ENCODE measurements at places on chromosomes 2 and 18. TPM values are rescaled to one million over a fixed set of nuclear protein-coding genes. Genes with fewer than 3 reads are reported as not detected.

EVX2 gene
- not detected for total RNA-seq

GRCh38 chr2:149070681-149071320 is 32.3 kb downstream of the LYPD6B start:
- no peak for ATAC-seq

DNA sequence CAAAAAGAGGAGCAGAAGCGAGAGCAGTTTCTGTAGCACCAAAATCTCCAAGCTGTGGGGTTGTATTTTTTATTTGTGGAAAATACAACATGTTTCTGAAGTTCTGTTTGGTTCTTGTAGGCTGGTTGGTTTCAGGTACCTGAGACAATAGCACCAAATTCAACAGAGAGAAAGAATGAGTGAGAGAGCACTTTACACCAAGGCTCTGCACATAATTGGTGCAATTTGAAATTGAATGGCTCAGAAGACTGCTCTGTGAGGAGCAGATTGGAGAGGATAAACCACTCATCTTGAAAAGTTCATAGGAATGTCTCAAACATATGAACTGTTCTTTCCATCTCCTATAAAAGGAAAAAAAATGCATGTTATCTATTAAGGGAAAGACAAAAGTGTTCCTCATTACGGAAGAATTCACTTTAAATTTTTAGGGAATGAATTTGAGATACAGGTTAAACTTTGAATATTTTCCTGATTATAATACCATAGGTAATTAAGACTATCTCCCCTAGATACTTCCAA is 175.1 kb downstream of the ATAD2B start:
- no peak for ATAC-seq

ZSWIM2 gene
- total RNA-seq: not detected

GRCh38 chr2:10721396-10722251 is at the start of gene ATP6V1C2:
ATP6V1C2 (plus strand) TSS chr2:10721630; CDS start chr2:10722850, 1,220 bp downstream.
- ATAC-seq: peak; percentile 72

DNA sequence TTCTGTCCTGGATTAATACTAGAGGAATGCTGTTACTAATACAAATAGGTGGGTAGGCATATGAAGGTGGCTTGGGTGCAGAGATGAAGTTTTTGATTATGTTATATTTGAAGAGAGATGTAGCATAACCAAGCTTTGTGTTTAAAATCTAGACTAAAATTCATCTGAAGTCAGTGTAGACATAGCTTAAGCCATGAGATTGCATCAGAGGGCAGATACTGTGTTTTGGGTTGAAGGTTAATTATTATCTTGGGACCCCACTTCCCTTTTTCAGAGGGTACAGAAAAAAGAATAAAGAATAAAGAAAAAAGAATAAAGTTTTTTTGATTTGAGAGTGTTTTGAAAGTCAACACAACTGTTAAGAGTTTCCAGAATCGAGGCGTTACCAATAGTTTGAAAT is 13.0 kb downstream of the PPM1B start:
- no peak for ATAC-seq

GRCh38 chr2:18154259-18154658 is 275.8 kb downstream of the KCNS3 start:
- no peak for ATAC-seq

- no peak for ATAC-seq
Measured at GRCh38 chr2:95044601-95045000, 19.1 kb downstream of the MAL start.

GRCh38 chr18:56283316-56283715 is 355.1 kb downstream of the TXNL1 start:
- ATAC-seq: no peak

GDF7 gene
- total RNA-seq: 0.02 TPM

GRCh38 chr2:145841973-145842372 is 1322.1 kb upstream of the ZEB2 start:
- no peak for ATAC-seq

DNA sequence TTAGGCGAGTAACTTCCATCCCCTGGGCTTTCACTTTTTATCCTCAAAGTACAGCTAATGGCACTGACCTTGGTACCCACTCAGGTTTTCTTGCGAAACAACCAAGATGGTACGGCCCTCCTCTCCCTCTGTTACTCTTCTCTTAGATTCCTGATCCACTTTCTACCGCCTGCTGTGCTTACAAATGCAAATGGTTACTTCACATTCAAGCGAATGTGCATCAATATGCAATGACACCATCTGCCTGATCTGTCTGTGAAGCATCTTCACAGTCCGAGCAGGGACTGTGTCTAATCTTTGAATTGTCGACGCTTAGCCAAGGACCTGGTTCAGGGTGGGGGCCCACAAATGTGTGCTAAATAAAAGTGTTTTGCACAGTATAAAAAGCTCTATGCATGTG is 112.2 kb downstream of the TRIB2 start:
- no peak for ATAC-seq

DNA sequence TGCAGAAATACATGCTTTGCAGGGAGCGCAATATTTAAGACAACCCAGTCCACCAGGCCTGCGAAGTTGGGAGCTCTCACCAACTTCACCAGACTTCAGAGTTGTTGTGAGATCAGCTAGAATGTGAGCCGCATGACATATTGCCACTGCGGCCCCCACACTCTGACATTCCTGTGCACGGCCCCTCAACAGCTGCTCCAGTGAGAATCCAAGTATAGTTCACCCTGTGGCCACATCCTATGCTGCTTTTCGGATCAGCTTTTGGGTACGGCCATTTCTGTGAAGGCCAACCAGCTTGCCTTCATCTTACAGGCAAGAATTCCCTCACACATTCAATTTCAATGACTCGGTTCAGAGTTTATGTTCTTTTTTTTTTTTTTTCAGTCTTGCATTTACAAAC is 177.8 kb downstream of the SOX11 start:
- ATAC-seq: no peak

AQP12B gene
- not detected for total RNA-seq

DNA sequence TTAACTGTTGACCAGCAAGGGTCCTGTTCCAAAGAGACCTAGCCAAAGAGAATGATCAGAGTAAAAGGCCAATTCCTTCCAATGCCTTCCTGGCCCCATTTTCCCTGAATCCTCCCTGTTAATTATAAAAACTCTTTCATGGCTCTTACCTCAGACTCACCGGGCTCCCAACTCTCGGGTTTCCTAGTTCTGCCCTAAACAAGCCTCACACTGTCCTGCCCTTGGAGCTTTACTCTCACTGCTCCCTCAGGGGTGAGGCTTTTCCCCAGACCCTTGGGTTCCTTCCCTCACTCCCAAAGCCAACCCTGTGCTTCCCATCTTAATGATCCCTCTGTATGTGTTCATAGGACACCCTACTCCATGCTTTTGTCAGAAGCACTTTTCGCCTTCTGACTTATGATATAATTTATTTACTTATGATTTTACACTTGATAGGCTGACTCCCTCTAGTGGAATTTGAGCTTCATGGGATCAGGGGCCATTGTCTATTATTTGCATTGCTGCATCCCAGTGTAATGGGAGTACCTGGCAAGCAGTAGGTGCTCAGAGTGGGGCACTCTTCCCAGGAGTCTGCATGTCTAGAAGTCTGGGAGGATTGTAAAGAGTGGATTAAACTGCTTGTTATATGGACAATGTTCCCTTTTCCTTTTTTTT is 29.9 kb upstream of the ZNG1B start:
- no peak for ATAC-seq

DNA sequence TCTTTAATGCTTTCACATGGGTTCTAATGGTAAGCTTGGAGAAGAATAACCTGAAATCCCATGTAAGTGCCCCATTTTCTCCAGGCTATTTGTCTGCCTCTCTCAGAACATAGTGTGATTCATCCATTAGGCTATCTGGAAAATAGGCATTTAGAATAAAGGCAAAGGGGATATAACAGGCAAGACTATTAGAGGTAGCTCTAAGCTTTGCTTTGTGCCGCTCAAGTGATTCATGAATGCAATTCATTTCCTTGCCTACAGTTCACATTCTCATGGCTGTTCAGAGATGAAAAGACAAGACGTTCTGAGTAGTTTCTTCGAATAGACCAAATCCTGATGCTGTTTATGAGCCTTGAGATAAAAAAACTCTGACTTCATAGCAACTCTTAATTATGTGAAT is 101.7 kb downstream of the ANKRD44 start:
- ATAC-seq: no peak

CABYR gene
- total RNA-seq: 5.2 TPM

DNA sequence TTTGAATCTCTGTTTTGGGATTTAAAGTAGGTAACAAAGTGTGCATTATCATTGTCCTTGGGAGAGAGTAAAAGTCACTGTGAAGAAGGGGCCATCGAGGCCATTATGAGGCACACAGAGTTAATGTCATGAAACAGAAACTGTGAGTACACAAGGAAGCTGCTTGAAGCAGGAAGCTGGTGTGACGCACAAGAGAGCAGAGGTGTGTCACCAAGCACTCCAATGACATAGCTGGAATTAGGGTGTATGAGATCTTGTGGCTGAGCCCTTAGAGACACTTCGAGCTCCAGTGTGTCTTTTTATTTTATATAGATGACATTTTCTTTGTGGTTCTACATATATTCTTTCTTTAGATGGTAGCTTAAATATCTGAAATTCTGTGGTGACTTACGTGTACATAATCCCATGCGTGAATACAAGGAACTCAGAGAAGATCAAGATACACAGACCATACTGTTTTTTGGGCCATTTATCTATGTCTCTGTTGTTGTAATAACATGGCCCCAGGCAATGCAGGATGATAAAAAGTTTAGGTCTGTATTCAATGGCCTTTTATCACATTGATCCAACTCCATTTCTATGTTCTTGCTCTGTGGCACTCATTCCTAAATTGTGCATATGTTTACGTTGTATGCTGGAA is 164.7 kb upstream of the FAM98A start:
- no peak for ATAC-seq

DNA sequence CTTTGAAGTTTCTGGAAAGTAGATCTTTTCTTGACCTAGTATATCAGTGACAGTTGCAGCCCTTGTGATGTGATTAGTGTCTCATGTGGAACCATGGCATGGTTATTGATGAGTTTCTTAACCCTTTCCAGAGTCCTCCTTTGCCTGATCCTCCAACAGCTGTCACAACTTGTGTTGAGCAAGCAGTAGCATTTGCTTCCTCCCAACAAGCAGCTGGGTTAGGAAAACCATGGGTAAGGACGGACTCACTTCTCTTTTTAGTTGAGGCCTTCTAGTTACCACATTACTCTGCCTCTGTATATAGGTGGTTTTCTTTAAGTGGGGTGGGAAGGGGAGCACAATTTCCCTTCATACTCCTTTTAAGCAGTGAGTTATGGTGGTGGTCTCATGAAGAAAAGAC is 96.3 kb downstream of the XRCC5 start:
- ATAC-seq: no peak

- ATAC-seq: no peak
Measured at GRCh38 chr18:10497206-10497749, 28.5 kb upstream of the NAPG start.

- ATAC-seq: no peak
Measured at GRCh38 chr18:53798516-53798915, 426.0 kb downstream of the MBD2 start.

- no peak for ATAC-seq
Measured at GRCh38 chr2:8863331-8863953, 26.0 kb upstream of the KIDINS220 start.

GRCh38 chr2:69253611-69254301 is 133.3 kb downstream of the GFPT1 start:
- ATAC-seq: no peak

- ATAC-seq: no peak
Measured at GRCh38 chr2:224799691-224800090, 83.5 kb upstream of the CCDC195 start.

DNA sequence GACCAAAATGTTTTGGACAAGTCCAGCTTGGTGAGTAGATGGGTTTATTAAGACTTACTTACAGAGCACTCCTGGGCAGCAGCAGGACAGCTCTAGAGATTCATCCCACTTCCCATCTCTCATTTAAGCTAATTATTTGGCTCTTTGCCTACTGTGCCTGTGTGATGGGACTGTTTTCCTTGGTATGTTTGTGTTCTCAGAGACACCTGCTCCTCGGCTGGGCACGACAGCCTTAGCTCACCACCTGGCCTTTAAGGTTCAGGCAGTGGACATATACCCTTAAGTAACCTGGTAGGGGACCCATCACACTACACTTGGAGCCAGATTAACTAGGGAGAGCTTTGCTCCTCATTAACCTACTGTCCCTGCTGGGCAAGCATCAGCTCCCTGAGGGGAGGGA is 41.7 kb upstream of the EFEMP1 start:
- no peak for ATAC-seq

GRCh38 chr2:229523663-229524062 is 190.7 kb downstream of the DNER start:
- no peak for ATAC-seq

- no peak for ATAC-seq
Measured at GRCh38 chr2:176446718-176447414, 177.6 kb downstream of the MTX2 start.

RESP18 gene
- not detected for total RNA-seq

GRCh38 chr2:196074631-196075030 is 6.0 kb upstream of the DNAH7 start:
- ATAC-seq: no peak

DNA sequence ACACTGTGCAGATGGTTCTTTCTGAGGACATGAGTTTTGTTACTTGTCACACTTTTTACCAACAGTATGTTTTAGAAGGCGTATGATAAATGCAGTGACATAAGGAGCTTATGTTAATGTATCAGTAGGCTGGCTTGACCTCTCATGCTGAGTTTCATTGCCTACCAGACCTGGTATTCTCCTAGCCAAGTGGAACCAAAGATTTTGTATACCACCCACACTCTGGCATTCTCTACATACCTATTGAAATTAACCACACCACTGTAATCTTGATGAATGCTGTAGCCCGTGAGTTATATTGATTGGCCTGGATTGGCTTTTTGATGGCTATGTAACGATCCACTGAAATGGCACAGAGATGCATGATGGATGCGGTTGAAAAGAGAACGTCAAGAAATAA is 11.4 kb downstream of the HTR2B start:
- ATAC-seq: no peak

- ATAC-seq: no peak
Measured at GRCh38 chr18:42192251-42193248, 237.5 kb downstream of the PIK3C3 start.

GRCh38 chr18:32289483-32290075 is 99.7 kb downstream of the MEP1B start:
- ATAC-seq: peak; percentile 56

DNA sequence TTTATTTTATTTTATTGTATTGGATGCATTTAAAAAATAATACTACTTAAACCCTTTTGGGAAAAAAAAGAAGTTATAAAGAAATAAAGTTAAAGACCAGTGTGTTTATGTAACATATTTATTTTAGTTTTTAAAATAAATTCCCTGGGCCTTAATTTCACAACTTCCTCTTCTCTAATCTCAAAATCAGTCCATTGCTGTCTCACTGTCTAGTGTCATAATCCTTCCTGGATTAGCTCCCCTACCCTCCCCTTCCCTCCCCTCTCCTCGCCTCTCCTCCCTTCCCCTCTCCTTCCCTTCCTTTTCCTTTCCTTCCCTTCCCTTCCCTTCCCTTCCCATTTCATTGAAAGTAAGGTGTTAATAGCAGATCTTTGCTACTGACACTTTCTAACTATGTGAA is 40.3 kb upstream of the ZEB2 start:
- ATAC-seq: no peak

DNA sequence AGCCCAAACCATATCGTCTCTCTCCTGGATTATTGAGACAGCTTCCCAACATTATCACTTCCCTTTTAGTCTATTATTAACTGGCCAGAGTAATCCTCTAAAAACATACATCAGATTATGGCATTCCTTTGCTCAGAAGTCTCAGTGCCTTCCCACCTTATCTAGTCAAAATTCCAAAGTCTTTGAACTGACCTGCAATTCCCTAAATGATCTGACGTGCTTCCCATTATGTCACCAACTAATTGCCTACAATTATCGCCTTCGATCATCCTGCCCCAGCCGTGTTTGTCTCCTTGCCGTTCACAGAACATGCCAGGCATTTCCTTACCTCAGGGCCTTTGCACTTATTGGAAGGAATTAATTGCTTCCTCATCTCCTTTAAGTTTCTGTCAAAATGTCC is 332.4 kb downstream of the IRS1 start:
- no peak for ATAC-seq
